Activated naive CD4-positive, alpha-beta T cell treated with anti-CD3 and anti-CD28 coated beads for 36 hours (primary cell): ENCODE measurements at places on chromosomes 12 and 14. TPM values are rescaled to one million over a fixed set of nuclear protein-coding genes. Genes with fewer than 3 reads are reported as not detected.

Gene CIPC
- total RNA-seq, result 5.6 TPM

Gene TAC3
- total RNA-seq, result not detected

Gene TESPA1
- total RNA-seq, result 45.1 TPM

Gene ACOT2
- 2.9 TPM for total RNA-seq

Gene OR10G2
- total RNA-seq, result not detected

Gene ZNF268
- total RNA-seq, result 9.1 TPM

Gene CPNE6
- total RNA-seq, result not detected
